ENCODE measurements at places on chromosomes 2 and 18.

DNA sequence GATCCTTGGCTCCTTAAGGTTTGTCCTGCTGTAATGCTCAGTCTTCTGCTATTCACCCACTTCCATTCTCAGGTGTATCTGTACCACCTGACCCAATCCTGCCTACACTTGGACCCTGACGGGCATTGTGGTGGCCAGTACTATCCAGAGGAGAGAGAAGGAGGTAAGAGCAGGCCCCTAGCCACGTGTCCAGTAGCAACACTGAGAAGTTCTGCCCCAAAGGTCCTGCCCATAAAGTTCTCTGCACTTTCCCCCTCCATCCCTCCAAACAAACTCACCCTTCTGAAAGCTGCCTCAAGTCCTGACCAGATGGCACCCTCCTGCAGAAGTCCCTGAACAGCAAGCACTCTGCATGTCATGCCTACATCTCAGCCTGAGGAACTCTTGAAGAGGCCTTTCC is 18.3 kb downstream of the TTC32 start:
- no peak for DNase-seq

DNA sequence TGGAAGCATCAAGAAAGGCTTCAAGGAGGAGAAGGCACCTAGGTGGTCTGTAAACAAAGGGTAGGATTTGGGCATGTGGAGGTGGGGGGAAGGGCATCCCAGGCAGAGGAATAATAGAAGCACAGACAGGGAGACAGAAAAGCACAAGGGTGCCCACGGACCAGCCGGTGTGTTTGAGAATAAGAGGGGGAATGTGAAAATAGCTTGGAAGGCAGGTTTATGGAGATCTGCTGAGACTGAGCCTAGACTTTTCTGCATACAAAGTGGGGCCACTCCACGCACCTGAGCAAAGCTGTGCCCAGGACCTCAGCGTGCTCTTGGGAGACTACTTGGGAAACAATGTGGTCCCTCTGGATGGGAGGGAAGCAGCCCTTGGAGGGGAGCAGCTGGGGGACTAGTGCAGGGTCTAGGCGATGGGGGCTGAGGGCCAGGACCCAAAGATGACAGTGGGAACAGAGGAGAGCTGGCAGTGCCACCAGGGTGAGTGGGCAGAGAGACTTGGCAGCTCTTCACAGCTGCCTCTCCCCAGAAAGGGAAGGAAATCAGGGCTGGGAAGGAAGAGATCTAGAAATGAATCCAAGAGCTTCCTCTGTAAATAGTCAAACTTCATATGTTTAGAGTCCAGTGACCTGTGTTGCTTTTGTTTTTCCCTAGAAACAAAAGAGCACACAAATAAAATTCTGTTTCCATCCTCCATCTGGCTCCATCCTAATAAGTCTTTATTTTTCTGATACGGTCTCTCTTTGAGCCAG is 110.7 kb upstream of the SMAD7 start:
- DNase-seq = no peak

DNA sequence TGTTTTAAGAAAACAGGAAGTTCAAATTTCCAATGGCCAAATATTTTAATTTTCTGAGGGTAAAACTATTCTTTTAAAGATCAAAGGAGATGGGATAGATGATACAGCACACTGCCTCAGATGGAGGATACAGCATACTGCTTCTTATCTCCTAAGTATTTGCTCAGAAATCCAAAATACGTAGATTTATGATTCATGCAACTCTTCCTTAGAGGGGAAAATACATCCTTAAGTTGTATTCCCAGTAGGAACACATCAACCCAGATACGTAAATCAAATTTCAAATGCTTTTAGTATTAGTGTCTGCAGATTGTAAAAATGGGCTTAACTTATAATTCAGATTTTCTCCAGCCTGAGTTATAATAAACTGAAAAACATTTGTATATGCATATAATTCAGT is 235.2 kb downstream of the ZNF385B start:
- DNase-seq = no peak

DNA sequence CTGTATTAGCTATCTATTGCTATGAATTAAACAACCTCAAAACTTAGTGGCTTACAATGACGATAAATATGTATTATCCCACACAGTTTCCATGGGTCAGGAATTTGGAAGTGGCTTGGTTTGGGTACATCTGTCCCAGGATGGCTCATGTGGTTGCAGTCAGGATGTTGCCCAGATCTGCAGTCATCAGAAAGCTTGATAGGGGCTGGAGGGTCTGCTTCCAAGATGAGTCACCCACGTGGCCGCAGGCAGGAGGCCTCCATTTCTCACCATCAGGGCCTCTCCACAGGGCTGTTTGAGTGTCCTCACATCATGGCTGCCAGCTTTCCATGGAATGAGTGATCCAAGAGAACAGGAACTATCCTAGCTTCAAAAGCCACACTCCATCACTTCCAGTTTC is 46.4 kb downstream of the CHRNA1 start:
- no peak for DNase-seq

DNA sequence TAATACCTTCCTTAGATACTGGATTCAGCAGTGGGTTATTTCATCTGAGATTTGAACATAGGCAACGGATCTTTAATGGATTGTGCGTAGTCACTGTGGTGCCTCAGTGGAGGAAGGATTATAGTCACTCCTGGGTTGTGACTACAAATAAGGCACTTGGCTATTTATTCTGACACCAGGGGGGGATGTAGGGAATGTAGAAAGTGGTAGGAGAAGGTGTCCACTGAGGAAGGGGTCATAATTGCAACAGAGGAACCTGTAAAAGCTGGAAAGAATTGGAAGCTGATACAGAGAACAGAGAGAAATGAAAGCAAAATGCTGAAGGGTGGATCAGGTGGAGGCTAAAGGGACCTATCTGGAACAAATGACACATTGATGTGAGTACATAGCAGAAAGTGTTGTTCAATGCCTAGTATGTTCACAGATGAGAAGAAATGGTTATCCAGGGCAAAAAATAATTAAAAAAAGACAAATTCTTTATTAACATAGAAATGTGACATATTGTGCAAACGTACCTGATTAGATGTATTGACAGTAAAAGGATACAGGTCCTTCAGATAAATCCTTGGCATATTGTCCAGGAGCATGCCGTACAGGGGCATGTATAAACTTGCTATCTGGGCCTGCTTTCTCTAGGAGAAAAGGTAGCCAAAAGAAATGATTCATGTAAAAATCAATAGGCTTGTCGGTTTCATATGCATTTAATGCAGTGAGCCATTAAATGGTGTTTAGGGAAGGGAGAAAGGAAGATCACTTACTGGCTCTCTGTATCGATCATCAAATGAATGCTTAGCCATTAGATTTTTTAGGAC is 91.2 kb upstream of the CCDC195 start:
- DNase-seq = no peak

DNA sequence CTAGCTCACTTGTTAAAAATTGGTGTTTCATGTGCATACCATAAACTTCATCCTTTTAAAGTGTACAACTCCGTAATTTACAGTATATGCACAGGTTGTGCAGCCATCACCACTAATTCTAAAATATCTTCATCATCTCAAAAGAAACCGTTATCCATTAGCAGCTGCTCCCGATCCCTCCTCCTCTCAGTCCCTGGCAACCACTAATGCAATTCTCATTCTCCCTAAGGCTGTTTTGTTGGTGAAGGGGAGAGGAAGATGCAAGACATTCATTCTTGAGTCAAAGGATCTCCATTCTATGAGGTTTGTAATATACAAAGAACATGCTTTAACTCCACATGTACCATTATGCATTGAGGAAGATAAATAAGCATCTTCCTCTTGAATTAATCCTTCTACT is 48.6 kb downstream of the RNU4ATAC start:
- DNase-seq = no peak

GRCh38 chr2:160630801-160631590 is 137.4 kb upstream of the RBMS1 start:
- no peak for DNase-seq

DNA sequence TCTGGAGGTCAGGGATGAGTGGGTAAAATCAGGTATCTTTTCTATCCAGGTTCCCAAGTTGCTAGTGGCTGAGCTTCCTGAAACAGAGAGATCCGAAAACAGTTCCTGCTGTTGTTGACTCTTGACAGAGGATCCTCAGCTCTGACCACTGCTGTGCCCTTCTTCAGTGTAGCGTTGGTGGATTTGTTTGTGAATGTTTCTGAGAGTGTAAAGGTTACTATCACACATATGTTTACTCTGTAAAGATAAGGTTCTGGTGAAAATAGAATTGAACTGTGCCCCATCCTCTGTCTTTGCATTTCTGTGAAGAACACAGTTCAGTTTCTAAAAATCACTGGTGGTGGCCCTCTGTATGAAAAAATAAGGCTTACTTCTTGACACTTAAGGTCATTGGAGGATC is 119.8 kb downstream of the LDLRAD4 start:
- no peak for DNase-seq

DNA sequence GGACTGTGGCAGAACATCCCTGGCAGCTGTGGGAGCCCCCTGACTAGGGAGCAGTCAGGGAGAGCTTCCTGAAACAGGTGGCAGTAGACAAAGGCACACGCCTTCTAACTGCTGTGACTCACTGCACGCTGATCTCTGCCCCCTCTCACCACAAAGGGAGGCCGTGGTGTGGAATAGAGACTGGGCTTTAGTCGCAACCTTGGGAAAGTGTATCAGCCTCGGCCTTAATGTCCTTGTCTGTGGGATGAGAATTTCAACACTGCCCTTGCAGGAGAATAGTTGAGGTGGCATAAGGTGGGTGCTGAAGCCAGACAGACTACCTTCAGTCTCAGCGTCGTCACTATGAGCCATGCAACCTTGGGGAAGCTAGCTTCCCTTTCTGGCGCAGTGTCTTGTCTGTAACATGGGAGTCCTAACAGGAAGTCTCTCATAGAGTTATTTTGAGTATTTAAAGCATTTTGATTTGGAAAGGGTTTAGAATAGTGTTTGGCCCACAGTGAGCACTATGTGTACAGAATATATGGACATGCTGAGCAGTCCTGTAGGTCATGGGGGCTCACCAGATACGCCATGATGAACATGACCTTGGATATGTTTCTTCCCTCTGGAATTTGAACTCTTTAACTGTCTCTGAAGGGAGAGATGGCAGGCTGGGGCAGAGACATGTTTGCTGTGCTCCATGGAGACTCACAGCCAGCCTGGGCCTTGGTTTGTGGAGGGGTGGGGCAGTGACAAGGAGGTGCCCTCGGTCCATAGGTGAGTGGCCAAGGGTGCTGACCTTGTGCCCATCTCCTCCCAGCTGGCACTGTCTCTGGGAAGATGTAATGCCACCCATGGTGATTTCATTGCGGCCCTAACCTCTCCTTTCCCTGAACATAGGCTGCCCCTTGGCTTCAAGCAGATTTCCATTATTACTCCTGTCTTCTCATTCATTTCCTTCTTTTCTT is 29.5 kb upstream of the SMAD7 start:
- no peak for DNase-seq

GRCh38 chr2:171139860-171140259 is 20.8 kb downstream of the TLK1 start:
- no peak for DNase-seq

DNA sequence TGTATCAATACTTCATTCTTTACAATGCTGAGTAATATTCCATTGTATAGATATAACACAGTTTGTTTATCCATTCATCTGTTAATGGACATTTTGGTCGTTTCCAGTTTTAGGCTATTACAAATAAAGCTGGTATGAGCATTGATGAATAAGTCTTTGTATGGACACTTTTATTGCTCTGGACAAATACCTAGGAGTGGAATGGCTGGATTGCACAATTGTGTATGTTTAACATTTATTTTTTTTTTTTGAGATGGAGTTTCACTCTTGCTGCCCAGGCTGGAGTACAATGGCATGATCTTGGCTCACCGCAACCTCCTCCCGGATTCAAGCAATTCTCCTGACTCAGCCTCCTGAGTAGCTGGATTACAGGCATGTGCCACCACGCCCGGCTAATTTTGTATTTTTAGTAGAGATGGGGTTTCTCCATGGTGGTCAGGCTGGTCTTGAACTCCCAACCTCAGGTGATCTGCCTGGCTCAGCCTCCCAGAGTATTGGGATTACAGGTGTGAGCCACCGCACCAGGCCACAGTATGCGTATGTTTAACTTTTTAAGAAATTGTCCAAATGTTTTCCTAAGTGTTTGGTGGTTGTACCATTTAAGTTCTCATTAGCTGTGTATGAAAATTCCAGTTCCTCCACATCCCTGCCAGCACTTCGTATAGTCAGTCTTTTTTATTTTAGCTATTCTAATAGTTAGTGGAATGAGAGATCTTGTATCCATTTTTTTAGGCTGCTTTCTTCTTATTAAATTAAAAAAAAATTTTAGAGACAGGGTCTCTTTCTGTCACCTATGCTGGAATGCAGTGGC is 194.9 kb upstream of the HAAO start:
- no peak for DNase-seq

- DNase-seq = peak; percentile 40
These were observed 22.1 kb upstream of the KCNG2 start for GRCh38 chr18:79775441-79776221.

GRCh38 chr18:11561293-11561692 is 48.1 kb upstream of the SLC35G4 start:
- no peak for DNase-seq

DNA sequence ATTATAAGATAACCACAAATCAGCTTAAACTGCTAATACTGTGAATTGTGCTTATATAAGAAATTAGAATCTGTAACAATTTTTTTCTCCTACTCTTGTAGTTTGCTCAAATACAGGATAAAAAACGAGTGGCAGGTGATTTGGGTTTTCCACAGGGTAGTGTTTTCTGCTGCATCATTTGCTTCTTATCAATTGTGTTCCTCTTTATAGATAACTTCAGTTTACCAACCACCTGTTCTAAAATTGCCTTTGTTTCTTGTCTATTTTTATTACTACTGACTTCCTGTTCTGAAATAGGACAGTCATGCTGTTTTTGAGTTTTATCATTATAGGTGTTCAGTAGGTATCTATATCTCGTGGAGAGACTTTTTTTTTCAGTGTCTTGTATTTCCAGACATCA is 56.9 kb downstream of the MFSD6 start:
- no peak for DNase-seq

- DNase-seq = no peak
These were observed 52.7 kb upstream of the PELI1 start for GRCh38 chr2:64196963-64197362.

DNA sequence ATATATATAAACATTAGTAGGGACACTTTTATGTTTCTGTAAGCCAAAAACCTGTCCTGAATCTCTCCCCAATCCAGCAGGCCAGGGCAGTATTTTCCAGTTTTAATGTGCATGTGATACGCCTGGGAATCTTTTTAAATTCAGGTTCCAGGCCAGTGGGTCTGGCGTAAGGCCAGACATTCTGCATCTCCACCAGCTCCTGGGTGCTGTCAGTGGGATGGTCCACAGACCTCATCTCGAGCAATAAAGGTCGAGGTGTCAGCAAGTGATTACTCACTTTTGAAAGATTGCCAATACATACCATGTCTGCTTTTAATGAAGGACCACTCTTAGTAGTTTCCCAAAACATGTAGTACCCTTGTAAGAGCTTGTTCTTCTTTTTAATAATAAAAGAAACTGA is 189.9 kb upstream of the SH3BP4 start:
- DNase-seq = no peak

DNA sequence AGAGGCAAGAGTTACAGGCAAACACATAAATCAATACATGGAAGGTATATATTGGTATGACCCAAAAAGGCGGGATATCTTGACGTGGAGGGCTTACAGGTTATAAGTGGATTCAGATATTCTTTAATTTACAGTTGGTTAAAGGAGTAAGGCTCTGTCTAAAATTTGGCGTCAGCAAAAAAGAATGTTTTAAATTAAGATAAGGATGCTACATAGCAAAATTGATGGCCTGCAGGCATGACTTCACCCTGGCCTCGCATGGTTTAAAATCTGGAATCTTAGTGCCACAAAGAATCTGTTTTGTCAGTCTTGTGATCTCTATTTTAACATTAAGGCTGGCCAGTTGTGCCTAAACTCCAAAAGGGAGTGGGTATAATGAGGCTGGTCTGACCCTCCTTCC is 58.4 kb upstream of the REL start:
- DNase-seq = no peak

- DNase-seq = no peak
These were observed 39.7 kb downstream of the EPB41L5 start for GRCh38 chr2:120052597-120052996.
